ENCODE measurements at places on chromosomes 4 and X. TPM values are rescaled to one million over a fixed set of nuclear protein-coding genes. Genes with fewer than 3 reads are reported as not detected.

DNA sequence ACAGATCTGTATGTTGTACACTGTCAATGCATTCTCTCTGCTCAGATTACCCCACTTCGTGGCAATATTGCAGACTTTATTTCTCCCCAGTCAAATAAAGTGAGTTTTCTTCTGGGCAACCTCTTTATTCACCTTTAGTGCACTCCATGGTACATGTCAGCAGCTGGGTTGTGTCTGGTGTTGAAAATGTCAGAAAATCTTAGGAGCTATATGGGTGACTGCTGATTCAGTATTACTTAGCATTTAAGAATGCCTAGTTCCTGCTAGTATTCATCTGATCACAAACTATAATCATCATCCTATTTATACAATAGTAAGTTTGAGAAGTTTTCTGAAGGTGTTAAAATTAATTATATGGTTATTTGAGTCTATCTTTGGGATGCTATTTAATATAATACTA is 112.5 kb downstream of the CFAP299 start:
- H3K4me3 ChIP-seq, result no peak overlapping the region
- no peak overlapping the region for H3K27ac ChIP-seq
- H3K4me1 ChIP-seq, result no peaks in the 10 kb centered on the region
- H3K36me3 ChIP-seq, result no peaks in the 10 kb centered on the region
- H3K27me3 ChIP-seq, result no peaks in the 10 kb centered on the region

DNA sequence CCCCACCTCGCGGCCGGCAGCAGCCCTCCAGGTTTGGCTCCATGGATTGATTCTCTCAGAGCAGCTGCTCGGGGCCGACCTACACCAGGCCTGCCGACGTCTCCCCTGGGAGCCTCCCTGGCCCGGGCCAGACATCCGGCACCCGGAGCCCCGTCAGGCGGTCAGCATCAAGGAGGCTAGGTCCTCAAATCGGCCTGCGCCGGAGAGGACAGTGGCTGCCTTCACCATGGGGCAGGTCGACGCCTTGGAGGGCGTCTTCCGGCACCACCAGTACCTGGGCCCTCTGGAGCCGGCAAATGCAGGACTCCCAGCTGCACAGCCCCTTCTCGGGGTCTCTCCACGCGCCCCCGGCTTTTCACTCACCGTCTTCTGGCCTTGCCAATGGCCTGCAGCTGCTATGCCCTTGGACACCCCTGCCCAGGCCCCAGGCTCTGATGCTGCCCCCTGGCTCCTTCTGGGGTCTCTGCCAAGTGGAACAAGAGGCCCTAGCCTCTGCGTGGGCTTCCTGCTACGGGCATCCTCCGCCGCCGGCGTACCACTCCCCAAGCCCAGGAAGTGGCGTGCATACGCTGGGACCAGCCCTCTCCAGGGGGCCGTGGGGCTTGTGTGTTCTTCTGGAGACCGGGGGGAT is 341.8 kb downstream of the MAGEB5 start:
- no peaks in the 10 kb centered on the region for H3K27me3 ChIP-seq
- H3K27ac ChIP-seq, result no peak overlapping the region
- H3K4me3 ChIP-seq, result no peak overlapping the region

- no peak for DNase-seq
- no peak overlapping the region for H3K4me3 ChIP-seq
- no peaks in the 10 kb centered on the region for H3K27me3 ChIP-seq
- no peak overlapping the region for H3K27ac ChIP-seq
- no peaks in the 10 kb centered on the region for H3K4me1 ChIP-seq
Measured at GRCh38 chr4:46550471-46550870, 160.5 kb upstream of the GABRA2 start.

GRCh38 chrX:76148041-76148665 is 24.7 kb upstream of the PBDC1 start:
- peak; percentile 27 for DNase-seq
- H3K4me1 ChIP-seq, result peaks cover 12% of the 10 kb centered on the region
- no peaks in the 10 kb centered on the region for H3K36me3 ChIP-seq
- no peaks in the 10 kb centered on the region for H3K27me3 ChIP-seq
- peak overlapping the region; percentile 35 for H3K4me3 ChIP-seq

DNA sequence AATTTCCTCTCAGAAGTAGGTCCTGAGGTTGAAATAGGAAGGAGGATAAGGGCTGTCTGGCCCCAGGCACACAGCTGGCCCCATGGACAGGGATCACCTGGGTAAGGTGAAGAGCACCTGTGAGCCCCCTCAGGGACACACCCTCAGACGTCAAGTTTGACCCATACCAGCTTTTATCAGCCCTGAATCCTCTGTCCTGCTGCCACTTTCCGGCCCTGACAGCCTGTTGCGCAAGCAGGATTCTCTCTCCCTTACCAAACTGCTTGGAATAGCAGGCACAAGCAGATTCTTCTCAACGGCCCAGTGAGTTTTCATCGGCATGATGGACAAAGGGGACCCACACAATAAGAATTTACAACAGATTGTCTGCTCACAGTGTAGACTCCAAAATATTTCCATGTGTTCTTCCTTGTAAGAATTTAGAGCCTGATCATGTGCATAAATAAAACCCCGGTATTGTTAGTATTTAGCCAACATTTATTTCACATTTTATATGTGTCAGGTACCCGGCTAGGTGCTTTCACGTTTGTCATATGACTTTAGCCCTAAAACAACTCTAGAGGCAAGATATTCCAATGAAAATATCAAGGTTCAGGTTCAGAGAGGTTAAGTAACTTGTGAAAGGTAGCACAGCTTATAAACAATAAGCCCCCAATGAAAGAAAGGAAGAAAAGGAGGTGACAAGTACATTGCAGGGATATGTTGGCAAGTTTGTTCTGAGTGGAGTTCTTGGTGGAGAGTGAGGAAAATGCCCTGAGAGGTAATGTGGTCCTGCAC is 107.2 kb upstream of the KIT start:
- DNase-seq, result no peak
- H3K36me3 ChIP-seq, result no peaks in the 10 kb centered on the region
- H3K27ac ChIP-seq, result no peak overlapping the region
- H3K27me3 ChIP-seq, result no peaks in the 10 kb centered on the region

GRCh38 chrX:15217161-15217560 is 52.7 kb downstream of the ASB9 start:
- H3K4me3 ChIP-seq, result no peak overlapping the region
- no peaks in the 10 kb centered on the region for H3K27me3 ChIP-seq
- no peak for DNase-seq

- H3K36me3 ChIP-seq, result no peaks in the 10 kb centered on the region
- H3K27ac ChIP-seq, result no peak overlapping the region
- no peaks in the 10 kb centered on the region for H3K27me3 ChIP-seq
- no peak overlapping the region for H3K4me3 ChIP-seq
- DNase-seq, result no peak
- H3K4me1 ChIP-seq, result no peaks in the 10 kb centered on the region
Measured at GRCh38 chr4:17126321-17126966, 228.0 kb upstream of the LDB2 start.

- no peak overlapping the region for H3K4me3 ChIP-seq
- DNase-seq, result no peak
- H3K27ac ChIP-seq, result no peak overlapping the region
Measured at GRCh38 chrX:1476682-1477081, 24.0 kb upstream of the ASMTL start.

GRCh38 chr4:139934708-139935195 is 219.2 kb downstream of the MAML3 start:
- no peak overlapping the region for H3K27ac ChIP-seq
- no peak overlapping the region for H3K4me3 ChIP-seq
- DNase-seq, result no peak

DNA sequence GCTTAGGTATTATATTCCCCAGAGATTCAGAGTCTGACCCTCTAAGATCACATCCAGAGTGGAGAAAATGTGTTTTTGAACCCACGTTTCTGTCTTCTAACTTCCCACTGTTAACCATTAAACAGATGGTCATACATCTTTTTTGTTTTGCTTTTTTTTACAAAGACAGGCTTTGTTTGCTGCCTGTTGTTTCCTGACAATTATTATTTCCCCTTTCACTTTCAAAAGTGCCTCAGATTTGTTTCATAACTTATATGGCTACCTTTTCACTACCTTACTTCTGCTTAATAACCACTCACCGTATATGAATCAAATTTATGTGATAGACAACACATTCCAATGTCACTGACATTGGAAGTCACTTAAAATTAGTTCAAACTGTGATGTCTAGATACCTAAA is 142.2 kb downstream of the HS3ST1 start:
- H3K27ac ChIP-seq, result no peak overlapping the region
- H3K36me3 ChIP-seq, result no peaks in the 10 kb centered on the region
- DNase-seq, result no peak
- no peaks in the 10 kb centered on the region for H3K4me1 ChIP-seq
- no peaks in the 10 kb centered on the region for H3K27me3 ChIP-seq

- no peak overlapping the region for H3K27ac ChIP-seq
- no peak overlapping the region for H3K4me3 ChIP-seq
- DNase-seq, result no peak
- H3K36me3 ChIP-seq, result no peaks in the 10 kb centered on the region
Measured at GRCh38 chr4:184329659-184330400, 112.2 kb upstream of the ENPP6 start.

DNA sequence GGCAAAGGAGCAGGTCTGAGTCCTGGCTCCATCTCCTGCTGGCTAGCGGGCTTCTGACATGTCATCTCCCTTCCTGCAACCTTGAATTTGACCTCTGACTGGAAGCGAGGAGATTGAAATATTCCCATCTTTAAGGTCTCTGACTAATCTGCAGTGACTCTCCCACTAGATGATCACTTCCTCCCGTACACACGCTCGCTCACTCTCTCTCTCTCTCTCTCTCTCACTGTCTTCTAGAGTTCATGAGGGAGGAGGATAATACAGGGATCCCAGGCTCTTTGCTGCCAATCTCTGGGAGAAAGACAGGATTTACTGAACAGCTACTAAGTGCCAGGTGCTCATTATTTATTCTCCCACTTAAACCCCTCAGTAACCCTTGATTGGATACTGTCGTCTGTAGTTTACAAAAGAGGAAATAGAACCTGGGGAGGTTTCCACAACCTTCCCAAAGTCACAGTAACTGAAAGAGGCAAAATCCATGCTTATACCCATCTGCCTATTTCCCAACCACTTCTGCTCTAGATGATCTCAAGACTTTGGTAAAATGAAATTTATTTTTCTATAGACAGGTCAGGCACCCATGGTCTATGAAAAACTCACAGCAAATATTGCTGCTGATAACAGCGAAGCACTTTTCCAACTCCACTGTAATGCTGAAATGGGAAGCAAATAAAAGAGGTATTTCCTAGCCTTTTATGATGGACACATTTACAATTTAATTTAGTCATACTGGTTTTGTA is 193.5 kb upstream of the C1QTNF7 start:
- H3K4me1 ChIP-seq, result peaks cover 20% of the 10 kb centered on the region
- H3K4me3 ChIP-seq, result no peak overlapping the region
- no peaks in the 10 kb centered on the region for H3K36me3 ChIP-seq

GRCh38 chr4:51895158-51895557 is 52.2 kb downstream of the DCUN1D4 start:
- no peak overlapping the region for H3K27ac ChIP-seq
- H3K4me3 ChIP-seq, result no peak overlapping the region
- H3K27me3 ChIP-seq, result no peaks in the 10 kb centered on the region
- H3K36me3 ChIP-seq, result peaks cover 23% of the 10 kb centered on the region

- H3K4me1 ChIP-seq, result no peaks in the 10 kb centered on the region
- no peak overlapping the region for H3K4me3 ChIP-seq
- DNase-seq, result no peak
- no peaks in the 10 kb centered on the region for H3K27me3 ChIP-seq
- H3K36me3 ChIP-seq, result no peaks in the 10 kb centered on the region
- H3K27ac ChIP-seq, result no peak overlapping the region
Measured at GRCh38 chr4:14924812-14925344, 77.4 kb upstream of the CPEB2 start.

GRCh38 chr4:185221491-185221890 is 12.1 kb downstream of the SNX25 start:
- H3K36me3 ChIP-seq, result peaks cover 3% of the 10 kb centered on the region
- no peak overlapping the region for H3K4me3 ChIP-seq
- no peak for DNase-seq
- no peak overlapping the region for H3K27ac ChIP-seq
- H3K27me3 ChIP-seq, result no peaks in the 10 kb centered on the region

GRCh38 chr4:83866834-83867621 is 331.1 kb downstream of the GPAT3 start:
- H3K4me3 ChIP-seq, result no peak overlapping the region
- H3K36me3 ChIP-seq, result no peaks in the 10 kb centered on the region
- DNase-seq, result no peak
- no peaks in the 10 kb centered on the region for H3K27me3 ChIP-seq
- H3K4me1 ChIP-seq, result no peaks in the 10 kb centered on the region
- H3K27ac ChIP-seq, result no peak overlapping the region

DNA sequence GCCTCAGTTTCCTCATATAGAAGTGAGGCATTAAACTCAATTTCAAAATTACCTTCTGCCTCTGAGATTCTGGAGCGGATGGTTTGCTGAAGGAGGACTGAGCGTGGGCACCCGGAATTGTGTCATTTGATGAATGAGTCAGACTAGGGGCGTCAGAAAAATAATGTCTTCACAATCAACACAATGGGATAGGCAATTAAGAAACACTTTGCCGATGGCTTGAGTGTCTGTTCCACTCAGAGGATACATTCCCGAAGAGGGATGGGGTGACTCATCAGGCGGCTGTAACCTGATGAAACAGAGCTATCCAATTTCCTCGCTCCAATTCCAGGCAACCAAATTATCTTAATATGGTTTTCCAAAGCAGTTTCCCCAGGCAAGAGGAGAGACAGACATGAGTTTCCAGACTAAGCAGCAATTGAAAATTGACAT is 1.2 kb upstream of the CHRNA9 start:
- H3K27ac ChIP-seq, result no peak overlapping the region
- H3K27me3 ChIP-seq, result no peaks in the 10 kb centered on the region
- DNase-seq, result no peak
- no peak overlapping the region for H3K4me3 ChIP-seq

GRCh38 chr4:120431180-120431579 is 364.5 kb upstream of the MAD2L1 start:
- DNase-seq, result no peak
- H3K27me3 ChIP-seq, result no peaks in the 10 kb centered on the region

Gene HTR2C
- total RNA-seq, result not detected

Gene PCDH7
- total RNA-seq, result not detected

Gene TMEM31
- not detected for total RNA-seq

Gene MAML3
- total RNA-seq, result 2.9 TPM

Gene LAGE3
- 6.6 TPM for total RNA-seq

Gene COL25A1
- 0.42 TPM for total RNA-seq

Gene ADGRG2
- not detected for total RNA-seq

Gene VGLL1
- total RNA-seq, result not detected

All from CD4-positive, alpha-beta T cell (primary cell).